ENCODE measurements at places on chromosomes 4 and X.
A peak's percentile ranks its signal among the peaks of the same experiment; 100 is the strongest.

DNA sequence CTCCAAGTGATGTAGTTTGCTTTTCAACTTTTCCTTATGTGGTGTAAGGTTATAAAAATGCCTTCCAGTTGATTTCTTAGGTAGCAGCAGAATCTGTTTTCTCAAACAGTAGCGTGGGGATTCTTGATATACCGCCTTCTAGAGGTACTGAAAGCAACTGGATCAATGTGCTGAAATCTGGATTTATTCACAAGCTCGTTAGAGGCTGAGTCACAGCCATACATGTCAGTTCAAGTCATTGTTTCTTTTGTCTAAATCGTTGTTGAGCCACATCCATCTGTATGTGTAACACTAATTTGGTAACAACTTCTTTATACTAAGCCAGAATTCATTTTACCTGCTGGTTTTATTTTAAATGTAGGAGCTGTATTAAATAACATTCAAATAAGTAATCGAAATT is 200.0 kb upstream of the MAD2L1 start:
- no peak for DNase-seq

GRCh38 chr4:93960450-93960849 is 131.9 kb downstream of the ATOH1 start:
- no peak for DNase-seq

DNA sequence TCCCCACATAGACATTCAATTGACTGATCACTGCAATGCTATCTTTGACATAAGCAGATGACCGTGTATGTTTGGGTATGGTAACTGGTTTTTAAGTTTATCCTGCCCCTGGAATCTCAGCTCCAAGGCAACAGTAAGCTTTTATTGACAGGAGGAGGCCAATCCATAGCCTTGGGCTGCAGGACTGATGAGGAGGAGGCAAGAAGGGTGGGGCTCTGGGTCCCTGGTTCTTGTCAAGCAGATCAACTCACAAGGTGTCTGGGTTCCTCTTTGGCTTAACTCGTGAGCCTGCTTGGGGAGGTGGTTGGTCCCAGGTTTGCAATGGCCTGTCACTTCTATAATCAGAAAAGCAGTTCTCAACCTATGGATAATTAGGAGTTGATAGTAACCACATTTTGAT is 113.2 kb upstream of the STX18 start:
- DNase-seq, result no peak

- DNase-seq, result no peak
Measured at GRCh38 chr4:78692822-78693170, 83.4 kb upstream of the BMP2K start.

GRCh38 chr4:120658772-120659171 is 263.8 kb downstream of the PRDM5 start:
- no peak for DNase-seq

DNA sequence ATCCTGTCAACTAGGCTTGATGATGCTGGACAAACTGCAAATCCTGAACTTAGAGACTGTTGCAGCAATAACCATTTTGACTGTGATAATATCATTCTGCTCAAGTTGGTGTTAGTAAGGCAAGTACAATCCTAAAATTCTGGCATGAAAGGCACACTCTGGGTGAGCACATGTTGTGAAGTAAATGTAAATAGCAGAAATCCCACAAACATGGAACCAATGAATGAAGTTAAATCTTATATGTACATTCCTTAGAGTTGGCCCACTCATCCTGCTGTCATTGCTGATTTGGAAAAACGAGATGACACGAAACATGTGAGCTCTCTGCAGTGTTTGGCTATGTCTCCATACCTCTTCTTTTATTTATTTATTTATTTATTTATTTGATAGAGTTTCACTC is 21.0 kb downstream of the RBM47 start:
- DNase-seq, result no peak

- no peak for DNase-seq
Measured at GRCh38 chr4:84938316-84938715, 28.2 kb downstream of the WDFY3 start.

- peak; percentile 24 for DNase-seq
Measured at GRCh38 chr4:6250235-6250983, 19.2 kb upstream of the WFS1 start.

- DNase-seq, result peak; percentile 18
Measured at GRCh38 chr4:89336818-89337420, 29.3 kb upstream of the GPRIN3 start.

- no peak for DNase-seq
Measured at GRCh38 chr4:4358093-4358854, 28.6 kb upstream of the NSG1 start.
